ENCODE measurements at places on chromosomes 2 and 18.

- no peak for DNase-seq
- no peak overlapping the region for H3K4me3 ChIP-seq
- no peaks in the 10 kb centered on the region for H3K36me3 ChIP-seq
- no peak overlapping the region for H3K27ac ChIP-seq
- peaks cover 17% of the 10 kb centered on the region for H3K4me1 ChIP-seq
These were observed 147.2 kb upstream of the HAAO start for GRCh38 chr2:42939411-42940206.

DNA sequence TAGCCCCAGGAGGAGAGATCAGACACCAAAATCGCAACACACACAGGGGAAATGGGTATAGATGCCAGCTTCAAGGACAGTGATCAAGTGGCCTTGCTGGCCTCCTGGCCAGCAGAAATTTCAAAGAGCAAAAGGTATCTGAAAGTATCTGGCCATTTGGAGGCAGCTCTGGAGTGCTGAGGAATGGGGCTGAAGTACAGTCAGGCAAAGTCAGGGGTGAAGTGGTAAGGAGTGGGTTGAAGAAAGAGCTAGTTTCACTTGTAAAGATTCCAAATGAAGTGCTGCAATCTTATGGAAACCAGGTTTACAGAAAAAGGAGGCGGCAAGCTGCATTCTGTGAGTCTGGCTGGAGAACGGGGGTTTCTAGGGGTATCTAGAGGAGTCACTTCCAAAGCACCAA is 19.2 kb upstream of the PCBP1 start:
- peaks cover 31% of the 10 kb centered on the region for H3K4me1 ChIP-seq
- DNase-seq = no peak
- peak overlapping the region; percentile 77 for H3K27ac ChIP-seq

DNA sequence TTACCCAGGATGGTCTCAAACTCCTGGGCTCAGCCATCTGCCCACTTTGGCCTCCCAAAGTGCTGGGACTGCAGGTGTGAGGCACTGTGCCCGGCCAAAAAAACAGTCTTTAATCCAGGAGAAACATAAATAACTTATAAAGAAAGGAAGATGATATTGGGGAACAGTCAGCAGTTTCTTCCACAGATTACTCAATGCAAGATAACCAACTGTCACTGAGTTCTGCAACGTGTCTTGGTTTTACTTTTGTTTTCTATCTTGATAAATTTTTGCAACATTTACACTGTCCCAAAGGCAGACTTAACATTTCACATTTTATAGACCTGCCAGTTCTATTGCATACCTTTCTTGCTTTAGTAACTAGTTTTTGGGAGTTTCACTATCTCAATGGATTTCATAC is 71.1 kb downstream of the ANKRD44 start:
- no peaks in the 10 kb centered on the region for H3K36me3 ChIP-seq
- H3K27ac ChIP-seq = peak overlapping the region; percentile 69
- peak overlapping the region; percentile 15 for H3K4me3 ChIP-seq
- no peak for DNase-seq
- H3K27me3 ChIP-seq = no peaks in the 10 kb centered on the region

- no peak for DNase-seq
- no peak overlapping the region for H3K27ac ChIP-seq
- no peaks in the 10 kb centered on the region for H3K36me3 ChIP-seq
These were observed 65.1 kb downstream of the MEX3C start for GRCh38 chr18:51132256-51132935.

DNA sequence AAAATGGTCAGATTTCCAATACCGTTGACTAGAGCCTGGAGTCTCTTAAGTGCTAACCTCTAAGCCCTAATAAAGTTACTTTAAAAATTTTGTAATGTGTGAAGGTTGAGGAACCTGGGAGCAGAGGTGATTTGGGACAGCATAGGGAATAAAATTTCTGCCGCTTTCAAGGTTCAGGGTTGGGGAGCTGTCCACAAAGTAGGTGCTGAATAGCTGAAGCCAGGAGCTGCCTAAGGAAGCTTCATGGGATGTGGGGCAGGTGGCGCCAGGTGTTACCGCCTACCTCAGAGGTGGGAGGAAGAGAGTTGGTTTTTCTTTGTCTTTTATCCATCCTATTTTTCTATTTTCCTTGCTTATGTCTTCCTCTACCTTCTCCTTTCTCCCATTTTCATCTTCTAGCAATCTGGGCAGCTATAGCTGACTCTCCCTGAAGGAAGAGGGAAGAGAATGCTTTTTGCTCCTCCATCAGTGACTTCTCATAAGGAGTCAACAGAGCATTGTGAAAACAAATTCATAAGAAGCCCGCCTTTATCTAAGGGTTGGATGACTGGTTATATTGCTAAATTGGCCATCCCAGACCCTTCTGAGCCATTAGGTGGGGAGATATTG is 178.7 kb downstream of the CLIP4 start:
- H3K4me3 ChIP-seq = no peak overlapping the region
- peaks cover 8% of the 10 kb centered on the region for H3K27me3 ChIP-seq
- DNase-seq = no peak
- no peaks in the 10 kb centered on the region for H3K36me3 ChIP-seq

DNA sequence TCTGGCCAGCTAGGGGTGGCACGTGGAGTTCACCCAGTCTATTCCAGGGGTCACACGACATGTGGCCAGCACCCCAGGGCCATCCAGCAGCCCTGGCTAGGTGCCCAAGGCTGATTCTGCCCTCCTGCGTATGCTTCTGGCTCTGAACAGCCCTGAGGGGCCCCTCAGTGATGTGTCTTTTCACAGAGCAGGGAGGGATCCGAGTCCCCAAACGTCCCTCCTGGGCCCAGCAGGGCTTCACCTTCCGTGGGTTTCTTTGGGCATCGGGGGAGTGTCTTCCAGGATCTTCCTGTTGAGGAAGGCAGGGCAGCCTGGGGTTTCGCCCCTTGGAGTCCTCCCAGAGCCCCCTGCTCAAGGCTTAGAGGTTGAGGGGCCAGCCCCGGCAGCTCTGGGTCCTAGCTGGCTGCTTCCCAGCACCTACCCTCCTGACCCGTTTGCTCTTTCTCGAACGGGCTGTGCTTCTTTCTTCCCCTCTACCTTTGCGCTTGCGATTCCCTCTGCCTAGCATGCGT is 165.9 kb downstream of the DYSF start:
- peaks cover 18% of the 10 kb centered on the region for H3K4me1 ChIP-seq
- no peak for DNase-seq
- no peak overlapping the region for H3K27ac ChIP-seq
- H3K36me3 ChIP-seq = no peaks in the 10 kb centered on the region
- H3K27me3 ChIP-seq = no peaks in the 10 kb centered on the region
- H3K4me3 ChIP-seq = no peak overlapping the region

DNA sequence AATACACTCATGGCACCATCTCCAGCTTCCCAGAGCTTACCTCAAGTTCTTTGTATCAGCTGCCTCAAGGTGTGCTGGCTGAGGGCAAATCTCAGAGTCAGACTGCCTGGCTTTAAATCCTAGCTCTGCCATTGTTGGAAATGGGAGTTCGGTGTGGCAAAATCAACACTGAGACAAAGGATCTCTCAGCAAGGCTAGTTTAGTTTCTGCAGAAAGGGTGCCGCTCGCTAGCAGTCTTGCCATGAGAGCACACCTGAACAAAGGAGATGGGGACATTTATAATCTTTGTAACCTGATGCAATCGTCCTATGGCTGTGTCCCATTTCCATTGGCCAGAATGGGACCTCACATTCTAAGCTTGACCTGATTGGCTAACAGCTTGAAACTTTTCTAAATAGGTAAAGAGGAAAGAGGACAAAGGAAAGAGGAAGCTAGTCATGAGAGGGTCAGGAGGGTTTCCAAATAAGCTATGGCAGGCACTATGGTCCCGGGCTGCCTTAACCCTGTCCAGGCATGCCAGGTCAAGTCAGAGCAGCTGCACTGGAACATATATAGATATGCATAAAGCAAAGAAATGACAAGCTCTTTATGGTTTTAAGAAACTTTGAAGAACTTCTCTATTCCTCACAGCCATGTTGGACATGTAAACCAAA is 4.3 kb upstream of the UBE2F start:
- H3K27me3 ChIP-seq = no peaks in the 10 kb centered on the region
- H3K27ac ChIP-seq = no peak overlapping the region
- DNase-seq = no peak
- peaks cover 7% of the 10 kb centered on the region for H3K4me1 ChIP-seq
- H3K36me3 ChIP-seq = no peaks in the 10 kb centered on the region

DNA sequence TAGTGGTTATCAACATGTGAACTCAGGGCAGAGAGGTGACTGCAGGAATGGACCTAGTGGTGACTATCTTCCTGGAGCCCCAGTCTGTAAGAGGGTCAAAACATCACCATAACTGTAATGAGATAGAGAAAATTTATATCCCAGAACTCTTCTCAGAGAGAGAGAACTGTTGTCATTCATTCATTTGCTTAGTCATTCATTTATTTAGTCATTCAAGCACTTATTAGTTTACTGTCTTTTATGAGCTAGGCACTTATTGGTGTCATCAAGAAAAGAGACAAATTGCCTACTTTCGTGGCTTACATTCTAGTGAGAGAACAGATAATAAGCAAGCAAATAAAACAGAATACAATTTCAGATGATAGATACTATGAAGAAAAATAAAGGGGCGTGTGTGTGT is 34.1 kb downstream of the DOK1 start:
- no peak overlapping the region for H3K27ac ChIP-seq
- H3K4me1 ChIP-seq = no peaks in the 10 kb centered on the region
- H3K4me3 ChIP-seq = no peak overlapping the region
- no peak for DNase-seq
- no peaks in the 10 kb centered on the region for H3K36me3 ChIP-seq
- H3K27me3 ChIP-seq = peaks cover 7% of the 10 kb centered on the region

DNA sequence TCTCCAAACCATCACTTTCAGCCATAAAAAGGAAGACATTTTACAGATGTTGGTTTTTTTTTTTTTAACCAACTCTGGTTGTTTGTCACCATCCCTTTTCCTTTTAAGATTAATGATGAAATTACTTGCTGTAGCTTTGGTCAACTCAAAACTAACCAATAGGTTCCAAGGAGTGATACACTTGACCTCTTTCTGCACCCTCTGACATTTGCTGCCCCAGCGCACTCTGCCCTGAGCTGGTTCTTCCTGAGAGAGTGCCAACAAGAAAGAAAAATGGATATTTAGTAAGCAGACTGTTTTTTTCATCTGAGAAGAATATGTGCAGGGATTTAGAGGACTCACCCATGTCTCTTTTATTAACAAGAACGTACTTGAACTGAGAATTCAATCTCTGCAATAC is 520.0 kb downstream of the TXNL1 start:
- DNase-seq = no peak
- H3K36me3 ChIP-seq = no peaks in the 10 kb centered on the region
- H3K4me3 ChIP-seq = no peak overlapping the region
- H3K27me3 ChIP-seq = no peaks in the 10 kb centered on the region

GRCh38 chr2:178304333-178304732 is 110.0 kb downstream of the OSBPL6 start:
- no peaks in the 10 kb centered on the region for H3K36me3 ChIP-seq
- no peak overlapping the region for H3K4me3 ChIP-seq
- H3K27ac ChIP-seq = no peak overlapping the region
- H3K4me1 ChIP-seq = peaks cover 8% of the 10 kb centered on the region
- DNase-seq = no peak

DNA sequence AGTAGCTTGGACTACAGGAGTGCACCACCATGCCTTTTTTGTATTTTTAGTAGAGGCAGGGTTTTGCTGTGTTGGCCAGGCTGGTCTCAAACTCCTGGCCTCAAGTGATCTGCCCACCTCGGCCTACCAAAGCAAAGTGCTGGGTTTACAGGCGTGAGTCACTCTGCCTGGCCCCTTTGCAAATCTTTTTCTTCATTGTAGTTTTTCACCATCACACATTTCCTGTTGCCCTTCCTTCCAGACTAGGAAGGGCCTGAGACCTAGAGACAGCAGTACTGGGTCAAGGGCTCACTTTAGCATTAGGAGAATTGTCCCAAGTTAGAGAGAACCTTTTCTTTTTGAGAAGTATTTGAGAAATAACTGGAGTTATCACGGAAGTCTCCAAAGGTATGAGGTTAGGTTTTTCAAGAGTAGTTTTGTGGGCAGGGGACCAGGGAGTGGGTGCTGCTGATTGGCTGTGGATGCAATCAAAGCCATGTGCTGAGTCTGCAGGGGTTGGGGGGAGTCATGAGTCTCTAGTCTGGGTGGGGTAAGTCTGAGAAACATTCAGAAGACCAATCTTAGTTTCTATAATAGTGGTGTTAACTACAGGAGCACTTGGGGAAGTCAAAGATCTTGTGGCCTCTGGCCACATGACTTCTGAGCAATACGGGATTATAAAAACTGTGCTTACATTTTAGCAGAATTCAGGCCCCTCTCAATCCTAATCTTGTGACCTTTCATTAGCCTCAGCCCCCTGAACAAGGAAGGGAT is 23.7 kb downstream of the B3GNT2 start:
- no peaks in the 10 kb centered on the region for H3K27me3 ChIP-seq
- no peak overlapping the region for H3K4me3 ChIP-seq
- peaks cover 11% of the 10 kb centered on the region for H3K36me3 ChIP-seq
- peaks cover 72% of the 10 kb centered on the region for H3K4me1 ChIP-seq
- peak overlapping the region; percentile 39 for H3K27ac ChIP-seq

GRCh38 chr18:23422751-23423418 is 30.2 kb upstream of the RIOK3 start:
- no peak overlapping the region for H3K4me3 ChIP-seq
- no peaks in the 10 kb centered on the region for H3K27me3 ChIP-seq
- peaks cover 11% of the 10 kb centered on the region for H3K4me1 ChIP-seq
- DNase-seq = peak; percentile 86

GRCh38 chr2:156748221-156748620 is 312.0 kb downstream of the GPD2 start:
- no peaks in the 10 kb centered on the region for H3K36me3 ChIP-seq
- H3K4me1 ChIP-seq = no peaks in the 10 kb centered on the region
- no peak overlapping the region for H3K27ac ChIP-seq

- H3K27ac ChIP-seq = no peak overlapping the region
- H3K36me3 ChIP-seq = no peaks in the 10 kb centered on the region
- DNase-seq = no peak
- H3K27me3 ChIP-seq = peaks cover 4% of the 10 kb centered on the region
- H3K4me3 ChIP-seq = no peak overlapping the region
These were observed 88.3 kb upstream of the SNTG2 start for GRCh38 chr2:862355-862687.

- no peaks in the 10 kb centered on the region for H3K36me3 ChIP-seq
- no peaks in the 10 kb centered on the region for H3K4me1 ChIP-seq
- H3K27me3 ChIP-seq = no peaks in the 10 kb centered on the region
- DNase-seq = no peak
- H3K4me3 ChIP-seq = no peak overlapping the region
- H3K27ac ChIP-seq = no peak overlapping the region
These were observed 213.6 kb upstream of the FAM98A start for GRCh38 chr2:33812707-33813106.

GRCh38 chr18:12749121-12749520 is 46.3 kb downstream of the PSMG2 start:
- H3K27ac ChIP-seq = no peak overlapping the region
- no peaks in the 10 kb centered on the region for H3K27me3 ChIP-seq
- H3K4me3 ChIP-seq = no peak overlapping the region

- H3K27me3 ChIP-seq = no peaks in the 10 kb centered on the region
- no peak overlapping the region for H3K27ac ChIP-seq
- no peaks in the 10 kb centered on the region for H3K4me1 ChIP-seq
These were observed 91.6 kb downstream of the PRKRA start for GRCh38 chr2:178359192-178359912.

GRCh38 chr2:170586571-170587095 is 128.5 kb upstream of the SP5 start:
- no peak overlapping the region for H3K4me3 ChIP-seq
- no peaks in the 10 kb centered on the region for H3K36me3 ChIP-seq
- no peak for DNase-seq
- H3K27me3 ChIP-seq = no peaks in the 10 kb centered on the region

Measured in lower lobe of right lung (tissue), 2 donors.